Aorta (tissue), 5 donors: ENCODE measurements at places on chromosomes 4 and X. TPM values are rescaled to one million over a fixed set of nuclear protein-coding genes. Genes with fewer than 3 reads are reported as not detected.

GYG2 gene
- total RNA-seq, result 0.84 TPM

SGMS2 gene
- 39.1 TPM for total RNA-seq

MAOB gene
- total RNA-seq, result 44.7 TPM

TACR3 gene
- total RNA-seq, result not detected

TXK gene
- total RNA-seq, result 6.8 TPM

AFM gene
- total RNA-seq, result not detected

OPRPN gene
- not detected for total RNA-seq

TASL gene
- 4.4 TPM for total RNA-seq

PDZD4 gene
- 19.2 TPM for total RNA-seq

MEPE gene
- total RNA-seq, result not detected

S100P gene
- 1.9 TPM for total RNA-seq

EVC gene
- total RNA-seq, result 33.3 TPM

RPS6KA3 gene
- total RNA-seq, result 52.7 TPM

TBX22 gene
- total RNA-seq, result not detected

CLIC2 gene
- total RNA-seq, result 43.6 TPM

CT45A8 gene
- total RNA-seq, result not detected

DCAF8L2 gene
- total RNA-seq, result not detected

KIT gene
- 9.6 TPM for total RNA-seq

TEX11 gene
- not detected for total RNA-seq

PRRG1 gene
- 17.8 TPM for total RNA-seq

FHL1 gene
- total RNA-seq, result 875 TPM

CT83 gene
- total RNA-seq, result not detected

PIR gene
- total RNA-seq, result 26.3 TPM

ADH7 gene
- total RNA-seq, result not detected

PDGFRA gene
- total RNA-seq, result 167 TPM

AREG gene
- 0.57 TPM for total RNA-seq

CHIC1 gene
- 13.9 TPM for total RNA-seq

PHEX gene
- total RNA-seq, result 0.39 TPM

UCP1 gene
- not detected for total RNA-seq
